ENCODE measurements at places on chromosomes 12 and 14. TPM values are rescaled to one million over a fixed set of nuclear protein-coding genes. Genes with fewer than 3 reads are reported as not detected.

Gene IGF1
- total RNA-seq: under 0.01 TPM

Gene OR4K2
- total RNA-seq: under 0.01 TPM

DNA sequence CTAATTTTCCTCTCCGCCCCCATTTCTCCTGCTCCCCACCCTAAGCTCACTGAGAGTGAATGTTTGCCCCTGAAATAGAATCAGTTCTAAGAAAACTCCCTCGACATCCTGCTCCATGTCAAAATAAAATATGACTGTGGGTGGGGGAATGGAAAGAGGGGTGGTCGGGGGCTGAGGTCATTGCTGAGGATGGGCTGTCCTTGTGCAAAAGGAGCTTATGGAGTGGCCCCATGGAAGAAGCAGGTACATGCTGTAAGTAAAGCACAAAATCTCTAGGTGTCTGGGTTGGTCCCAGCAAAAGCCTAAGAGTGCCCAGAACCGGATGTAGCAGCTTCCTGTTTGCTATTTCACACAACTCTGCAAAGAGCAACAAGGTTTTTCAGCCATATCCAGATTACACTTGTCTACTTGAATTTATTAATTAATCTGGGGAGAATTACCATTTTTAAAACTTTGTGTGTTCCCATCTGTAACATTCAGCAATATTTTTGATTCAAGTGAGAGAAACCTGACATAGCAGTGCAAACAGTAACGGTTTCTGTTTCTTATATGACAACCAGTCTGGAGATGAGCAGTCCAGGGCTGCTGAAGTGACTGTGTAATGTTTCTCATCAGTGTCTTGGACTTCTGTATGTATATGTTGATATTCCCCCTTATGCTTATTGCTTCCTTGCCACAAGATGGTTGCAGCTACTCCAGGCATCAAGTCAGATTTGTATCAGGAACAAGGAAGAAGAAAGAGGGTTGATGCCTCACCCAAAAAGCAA, 40.4 kb upstream of the GZMB start:
- DNase-seq: no peak

DNA sequence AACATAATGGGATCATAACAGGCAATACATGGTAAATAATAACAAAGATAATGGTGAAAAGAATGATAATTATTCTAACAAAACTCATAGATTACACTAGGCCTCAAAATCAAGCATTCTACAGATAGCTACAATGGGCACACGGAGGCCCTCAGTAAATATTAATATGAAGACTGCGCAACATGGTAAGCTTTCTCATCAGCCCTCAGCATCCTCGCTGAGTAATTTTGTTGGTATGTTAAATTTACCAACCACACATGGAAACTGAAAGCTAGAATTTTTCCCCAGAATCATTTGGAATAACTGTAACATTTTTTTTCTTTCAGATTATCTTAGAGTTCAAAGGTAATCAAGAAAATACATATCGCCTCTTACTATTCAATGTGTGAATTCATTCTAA, 74.2 kb upstream of the PYGL start:
- DNase-seq: no peak

GRCh38 chr14:105490267-105490571, 827 bp upstream of the TEDC1 start:
- no peak for DNase-seq

- DNase-seq: no peak
Observed at GRCh38 chr12:3170423-3171194, 93.4 kb downstream of the TSPAN9 start.

DNA sequence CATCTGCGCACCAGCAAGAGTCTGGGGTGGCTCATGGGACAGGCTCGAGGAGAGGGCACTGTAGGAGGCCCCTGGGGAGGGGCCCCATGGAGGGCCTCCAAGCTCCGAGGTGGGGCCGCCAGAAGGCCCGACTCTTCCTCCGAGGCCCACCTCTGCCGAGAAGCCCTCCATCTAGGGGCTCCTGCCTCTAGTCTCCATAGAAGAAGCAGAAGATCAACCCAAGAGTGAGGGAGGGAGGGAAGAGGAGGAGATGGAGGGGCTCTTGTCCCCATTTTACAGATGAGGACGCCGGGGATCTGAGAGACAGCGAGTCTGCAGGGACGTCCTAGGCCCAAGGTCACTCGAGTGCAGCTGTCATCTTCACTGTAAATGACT, 41.2 kb downstream of the DIO3 start:
- no peak for DNase-seq

DNA sequence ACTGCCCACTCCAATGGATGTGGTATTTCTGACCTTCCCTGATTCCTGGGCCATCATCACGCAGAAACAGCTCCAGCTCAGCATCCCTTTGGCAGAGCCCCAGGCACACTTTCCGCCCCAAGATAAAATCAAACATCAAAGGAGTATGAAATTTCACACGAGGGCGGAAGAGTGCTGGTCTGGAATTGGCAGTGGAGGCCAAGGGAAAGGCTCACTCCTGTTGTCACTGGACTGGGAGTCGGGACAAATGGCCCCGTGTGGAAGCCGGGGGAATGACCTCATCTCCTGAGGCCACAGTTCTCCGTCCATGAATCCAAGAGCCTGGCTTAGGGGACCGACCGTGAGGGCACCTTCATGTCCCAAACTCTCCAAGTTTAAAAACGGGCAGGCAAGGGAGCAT, 40.9 kb downstream of the FZD10 start:
- DNase-seq: no peak

DNA sequence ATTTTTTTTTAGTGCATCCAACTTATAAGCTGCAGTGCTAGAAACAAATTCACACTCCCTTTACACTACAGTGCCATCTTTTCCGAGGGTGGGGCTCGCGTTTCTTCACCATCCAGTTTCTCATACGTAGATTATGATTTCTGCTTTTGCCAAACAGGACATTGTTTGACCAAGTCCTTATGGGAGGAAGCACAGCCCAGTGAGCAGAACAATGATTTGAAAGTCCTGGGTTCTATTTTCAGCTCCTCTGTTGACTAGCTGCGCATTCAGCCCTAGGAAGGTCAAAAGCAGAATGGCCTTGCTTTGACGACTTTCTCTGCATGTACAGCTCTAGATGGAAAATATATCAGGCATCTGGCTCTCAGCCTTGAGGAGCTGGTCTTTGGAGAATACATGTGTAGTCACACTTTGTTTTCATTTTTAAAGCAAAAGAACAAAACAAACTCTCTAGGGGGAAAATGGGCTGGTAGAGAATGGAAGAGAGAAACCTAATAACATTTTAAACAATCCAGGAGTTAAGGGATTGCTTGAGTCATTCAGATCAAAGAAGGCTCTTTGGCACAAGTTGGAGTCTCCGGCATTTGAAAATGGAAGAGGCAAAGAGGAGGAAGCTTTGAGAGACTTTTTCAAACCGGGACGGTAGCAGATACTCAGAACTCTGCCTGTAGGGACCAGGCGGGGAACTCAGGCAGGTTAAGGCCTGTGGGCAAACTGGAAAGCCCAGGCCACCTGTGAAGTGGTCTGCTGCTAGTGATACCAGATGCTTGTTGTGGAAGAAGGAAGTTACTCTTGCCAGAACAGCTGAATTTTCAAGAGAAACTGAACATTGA, 257.3 kb upstream of the PLEKHG7 start:
- peak; percentile 22 for DNase-seq

GRCh38 chr12:106085213-106085612, 53.5 kb downstream of the NUAK1 start:
- no peak for DNase-seq
